COLO829 (cell line): ENCODE measurements at places on chromosomes 11 and 22.

GRCh38 chr22:16932577-16932976, 75.4 kb downstream of the GAB4 start:
- peak; percentile 52 for DNase-seq

DNA sequence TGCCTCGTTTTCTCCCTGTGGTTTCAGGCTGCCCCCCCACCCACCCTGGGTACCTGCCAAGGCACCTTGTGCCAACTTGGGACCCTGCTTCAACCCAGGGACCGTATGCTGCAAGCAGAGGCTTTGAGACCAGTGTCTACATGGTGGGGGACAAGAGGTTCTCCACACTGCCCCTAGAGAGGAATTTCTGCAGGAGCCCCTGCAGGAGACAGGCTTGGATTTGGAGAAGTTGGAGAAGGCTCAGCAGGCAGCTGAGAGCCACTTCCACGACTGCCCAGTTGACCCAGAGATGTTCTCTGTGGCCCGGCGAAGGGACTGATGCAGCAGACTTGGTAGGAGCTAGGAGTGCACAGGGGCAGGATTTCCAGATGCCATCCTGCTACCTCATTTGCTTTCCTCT, 20.1 kb upstream of the NNMT start:
- no peak for DNase-seq

- peak; percentile 26 for DNase-seq
Observed at GRCh38 chr22:28711820-28712777, 29.5 kb downstream of the CHEK2 start.

DNA sequence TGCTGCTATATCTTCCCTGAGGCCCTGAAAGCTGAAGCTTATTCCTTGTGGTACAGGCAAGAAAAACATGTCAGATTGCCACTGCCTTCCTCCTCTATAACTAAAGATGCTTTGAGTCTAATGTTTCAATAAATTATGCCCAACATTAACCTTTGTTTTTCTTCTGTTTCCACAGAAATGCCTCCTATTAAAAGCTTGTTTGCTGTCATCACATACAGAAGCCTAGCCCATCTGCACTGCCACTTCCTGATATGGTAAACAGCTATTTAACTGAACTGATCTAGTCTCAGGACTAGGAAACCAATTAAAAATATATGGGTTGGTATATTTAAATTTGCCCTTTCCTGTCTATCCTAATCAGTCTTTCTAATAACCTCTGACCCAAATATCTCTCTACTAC, 17.1 kb upstream of the CRTAM start:
- no peak for DNase-seq

- DNase-seq = no peak
Observed at GRCh38 chr11:11148104-11148509, 204.9 kb downstream of the CSNK2A3 start.

GRCh38 chr11:57764972-57765371, 3.4 kb downstream of the CTNND1 start:
- no peak for DNase-seq

DNA sequence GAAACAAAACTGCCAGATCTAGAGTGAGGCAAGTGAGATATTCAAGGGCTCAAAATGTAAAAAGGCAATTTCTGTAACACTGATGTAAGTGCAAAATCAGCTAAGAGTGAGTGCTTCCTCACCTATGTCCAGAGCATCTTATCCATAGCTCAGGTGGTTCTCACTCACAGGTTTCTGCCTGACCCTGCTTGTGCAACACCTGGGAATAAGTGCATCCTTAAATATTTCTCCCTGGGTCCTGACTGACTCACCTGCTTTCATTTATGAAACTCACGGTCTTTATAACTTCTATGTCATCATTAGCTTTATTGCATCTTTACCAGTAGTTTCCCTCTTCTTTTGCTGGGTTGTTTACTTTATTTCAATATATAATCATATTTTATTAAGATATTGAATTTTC, 260.6 kb downstream of the CNTN5 start:
- no peak for DNase-seq

- DNase-seq = no peak
Observed at GRCh38 chr11:123186286-123186685, 8.8 kb downstream of the CLMP start.

DNA sequence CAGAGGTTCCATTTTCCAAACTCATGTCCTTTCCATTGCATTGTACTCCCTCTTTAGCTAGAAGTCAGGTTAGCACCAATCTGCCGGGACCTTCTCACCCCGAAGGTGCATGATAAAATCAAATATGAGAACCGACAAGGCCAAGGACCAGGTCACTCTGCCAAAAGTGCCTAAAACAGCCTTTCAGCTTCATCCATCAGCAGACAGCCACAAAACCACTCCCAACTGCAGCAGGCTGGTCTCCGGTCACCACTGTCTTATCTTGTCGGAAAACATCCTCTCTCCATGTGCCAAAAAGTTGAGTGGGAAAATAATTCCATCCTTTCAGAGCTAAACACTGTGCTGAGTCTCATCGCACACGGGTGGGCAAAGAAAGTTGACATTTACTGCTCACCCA, 1.4 kb downstream of the PI4KA start:
- DNase-seq = no peak

- no peak for DNase-seq
Observed at GRCh38 chr11:44950031-44950624, 555 bp downstream of the TP53I11 start.

- no peak for DNase-seq
Observed at GRCh38 chr11:19670030-19670791, 42.4 kb upstream of the NAV2 start.

- DNase-seq = peak; percentile 76
Observed at GRCh38 chr22:19717691-19718455, 3.6 kb downstream of the SEPTIN5 start.

DNA sequence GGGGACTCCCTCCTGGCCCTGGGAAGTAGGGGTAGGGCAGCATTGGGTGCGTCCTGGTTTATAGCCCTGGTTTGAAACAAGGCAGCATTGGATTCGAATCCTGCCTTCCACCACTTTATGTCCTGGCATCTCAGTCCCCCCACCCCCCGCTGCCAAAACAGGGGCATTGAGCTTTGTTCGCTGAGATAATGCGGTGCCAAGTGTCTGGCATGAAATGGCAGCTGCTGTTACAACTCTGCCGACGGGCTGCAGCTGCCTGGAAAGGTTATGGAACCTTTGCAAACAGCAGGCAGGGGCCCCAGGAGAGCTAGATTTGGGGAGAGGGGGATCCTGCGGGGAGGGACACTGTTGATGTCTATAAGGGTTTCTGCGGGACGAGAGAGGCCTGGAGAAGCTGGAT, 1.9 kb downstream of the TST start:
- DNase-seq = no peak
